Anterior cingulate cortex (tissue), 58 donors: ENCODE measurements at places on chromosomes 6 and 20.

- no peak for DNase-seq
Observed at GRCh38 chr20:40275738-40276137, 413.3 kb downstream of the MAFB start.

- DNase-seq, result no peak
Observed at GRCh38 chr20:50277460-50278376, 87.1 kb downstream of the CEBPB start.

GRCh38 chr6:33277663-33278391, 904 bp downstream of the B3GALT4 start:
- no peak for DNase-seq

DNA sequence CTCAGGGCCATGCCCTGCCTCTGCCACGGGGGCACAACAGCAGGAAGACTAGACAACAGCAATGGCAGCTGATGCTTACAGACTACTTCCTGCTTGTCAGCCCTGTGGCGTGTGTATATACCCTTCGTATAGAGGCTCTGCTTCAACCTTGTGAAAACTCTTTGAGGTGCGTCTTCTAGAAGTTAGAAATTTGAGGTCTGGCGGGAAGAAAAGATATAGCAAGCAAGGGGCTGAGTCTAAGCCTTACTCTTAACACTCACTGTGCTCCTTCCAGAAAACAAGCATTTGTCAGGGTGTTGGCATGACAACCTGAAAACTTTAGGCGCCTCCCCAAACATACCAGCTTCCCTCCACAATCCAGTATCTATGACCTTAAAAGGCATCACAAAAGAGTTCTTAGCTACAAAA, 33.3 kb downstream of the JPH2 start:
- no peak for DNase-seq

DNA sequence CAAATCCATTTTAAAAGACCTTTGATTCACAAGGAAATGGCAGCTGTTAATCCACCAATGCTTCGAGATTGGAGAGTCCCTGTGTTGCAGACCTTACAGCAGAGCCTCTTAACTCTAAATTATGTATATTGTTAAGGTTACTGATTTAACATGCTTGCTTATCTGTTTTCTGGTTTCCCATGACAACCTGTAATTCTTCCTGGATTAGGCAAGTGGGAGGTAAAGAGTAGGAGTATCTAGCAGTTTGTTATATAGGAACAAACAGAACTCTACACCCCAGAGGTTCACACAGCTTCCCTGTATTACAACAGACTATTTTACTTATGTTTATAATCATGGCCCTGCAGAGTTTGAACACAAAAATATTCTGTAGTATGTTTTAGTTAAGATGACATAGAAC, 39.5 kb downstream of the NKX2-4 start:
- no peak for DNase-seq

DNA sequence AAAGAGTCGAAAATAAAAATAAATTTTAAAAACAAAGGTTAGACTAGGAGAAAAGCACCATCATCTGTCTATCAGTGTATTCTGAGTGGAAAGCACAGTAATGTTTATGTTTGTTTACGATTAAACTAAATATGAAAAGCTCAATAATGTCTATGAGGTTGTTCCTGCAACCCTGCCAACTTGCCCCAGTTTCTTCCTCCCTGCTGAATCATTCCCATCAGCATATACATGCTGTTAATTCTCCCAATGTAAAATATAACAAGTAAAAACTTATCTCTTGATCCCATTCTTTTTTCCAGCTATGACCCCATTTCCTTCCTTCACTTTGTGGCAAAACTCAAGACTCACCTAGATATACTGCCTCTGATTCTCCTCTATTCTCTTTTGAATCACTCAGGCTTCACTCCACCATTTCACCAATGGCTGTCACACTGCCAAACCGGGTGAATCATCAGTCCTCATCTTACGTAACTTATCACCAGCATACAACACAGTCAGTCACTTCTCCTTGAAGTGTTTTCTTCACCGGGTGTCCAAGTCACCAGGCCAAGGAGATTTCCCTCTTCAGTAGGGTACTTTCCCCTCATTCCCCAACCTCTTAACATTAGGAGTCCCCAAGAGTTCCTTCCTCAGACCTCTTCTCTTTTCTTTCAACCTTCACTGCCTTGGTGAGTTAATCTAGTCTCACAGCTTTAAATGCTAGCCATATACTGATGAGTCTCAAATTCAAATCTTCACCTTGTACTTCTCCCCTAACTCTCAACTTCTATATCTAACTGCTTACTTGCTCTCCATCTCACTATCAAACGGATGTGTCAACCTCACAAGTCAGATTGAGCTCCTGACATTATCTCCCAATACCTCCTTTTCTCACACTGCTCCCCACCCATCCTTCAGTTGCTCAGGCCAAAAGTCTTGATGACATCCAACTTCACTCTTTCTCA, 6.2 kb downstream of the TMEM242 start:
- DNase-seq, result no peak

GRCh38 chr6:16474772-16475493, 236.5 kb downstream of the GMPR start:
- no peak for DNase-seq

GRCh38 chr6:34587325-34587724, 31.2 kb upstream of the SPDEF start:
- no peak for DNase-seq

GRCh38 chr20:37296371-37296770, 6.9 kb downstream of the MANBAL start:
- no peak for DNase-seq

DNA sequence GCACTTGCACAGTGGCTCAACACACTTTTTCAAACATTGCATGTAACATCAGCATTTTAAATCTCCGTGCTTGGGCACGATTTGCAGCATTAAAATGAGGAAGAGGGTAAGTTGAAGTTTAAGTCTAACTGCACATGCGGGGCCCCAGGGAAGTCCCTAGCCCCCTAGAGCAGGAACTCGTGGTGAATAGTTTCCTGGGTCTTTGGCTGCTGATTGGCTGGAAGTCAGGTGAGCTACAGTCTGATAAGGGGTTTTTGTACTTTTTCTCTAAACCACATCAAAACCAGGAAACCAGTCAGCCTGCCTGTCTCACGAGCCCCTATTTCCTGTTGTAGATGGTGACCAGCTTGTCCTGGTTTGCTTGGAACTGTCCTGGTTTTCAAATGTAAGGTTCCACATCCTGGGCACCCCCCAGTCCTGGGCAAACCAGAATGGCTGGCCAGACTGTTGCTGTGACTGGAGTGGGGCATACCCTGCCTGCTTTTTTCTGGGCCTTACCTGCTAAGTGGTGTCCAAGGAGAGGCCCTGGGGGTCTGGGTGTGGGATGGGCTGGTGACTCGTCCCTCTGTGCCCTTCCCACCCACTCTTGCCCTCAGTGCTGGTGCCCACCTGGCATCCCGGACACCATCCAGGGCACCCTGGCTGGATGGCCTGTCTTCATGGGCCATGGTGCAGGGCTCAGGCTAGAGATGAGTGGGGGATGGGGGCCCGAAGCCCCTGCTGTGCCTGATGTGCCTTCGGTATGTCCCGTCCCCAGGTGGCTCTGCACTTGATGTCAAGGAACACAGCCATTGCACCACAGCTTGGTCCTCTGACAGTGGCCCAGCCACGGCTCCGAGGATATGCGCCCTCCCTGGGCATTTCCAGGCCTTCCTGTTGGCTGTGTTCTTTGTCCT, 31.8 kb downstream of the SUN5 start:
- DNase-seq, result no peak

GRCh38 chr20:10666221-10667076, 7.3 kb downstream of the JAG1 start:
- DNase-seq, result no peak

GRCh38 chr6:70763754-70764510, 96.2 kb downstream of the SMAP1 start:
- no peak for DNase-seq

DNA sequence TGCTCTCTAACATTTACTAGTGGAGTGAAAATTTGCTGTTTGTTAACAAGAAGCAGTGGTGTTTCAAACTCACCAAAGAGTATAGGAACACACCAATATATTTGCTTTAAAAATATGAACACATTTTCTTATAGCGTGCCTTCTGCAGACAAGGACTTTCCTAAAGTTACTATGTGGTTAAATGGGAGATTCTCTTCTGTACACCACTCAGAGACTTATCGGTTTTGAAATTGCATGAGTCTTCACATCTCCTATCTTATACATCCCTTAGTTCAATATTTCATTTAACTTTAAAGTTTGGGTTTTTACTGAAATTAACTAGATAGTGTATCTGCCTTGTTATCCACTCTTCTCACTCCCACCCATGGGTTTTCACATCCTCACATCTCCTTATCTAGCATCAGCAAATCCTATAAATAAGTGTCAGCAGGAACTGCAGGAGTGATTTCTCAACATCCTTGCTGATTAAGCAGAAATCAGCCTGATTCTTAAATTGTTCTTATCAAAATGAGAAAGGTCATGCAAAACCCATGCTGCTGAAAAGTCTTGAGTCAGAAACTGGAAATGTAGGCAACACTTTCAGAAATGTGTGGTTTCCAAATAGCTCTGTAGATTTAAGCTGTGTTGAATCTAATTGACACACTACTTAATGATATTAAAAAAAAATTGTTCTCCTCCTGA, 1075.6 kb upstream of the GJE1 start:
- DNase-seq, result no peak

DNA sequence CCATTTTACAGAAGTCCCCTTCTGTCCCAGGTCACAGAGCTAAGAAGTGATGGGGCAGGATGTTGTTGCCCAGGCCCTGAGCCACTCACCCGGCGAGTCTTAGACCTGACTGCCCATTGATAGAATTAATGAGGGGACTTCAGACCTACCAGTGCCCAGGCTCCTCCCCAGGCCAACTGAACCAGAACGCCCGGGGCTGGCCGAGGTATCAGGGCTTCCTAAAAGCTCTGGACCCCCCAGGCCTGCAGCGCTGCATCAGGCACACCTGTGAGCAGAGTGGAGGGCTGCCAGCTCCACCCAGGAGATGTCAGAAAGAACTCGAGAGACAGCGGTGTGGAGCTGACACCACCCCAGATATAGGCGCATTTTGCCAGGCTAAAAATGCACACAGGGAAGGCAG, 3.5 kb downstream of the GPR31 start:
- no peak for DNase-seq

DNA sequence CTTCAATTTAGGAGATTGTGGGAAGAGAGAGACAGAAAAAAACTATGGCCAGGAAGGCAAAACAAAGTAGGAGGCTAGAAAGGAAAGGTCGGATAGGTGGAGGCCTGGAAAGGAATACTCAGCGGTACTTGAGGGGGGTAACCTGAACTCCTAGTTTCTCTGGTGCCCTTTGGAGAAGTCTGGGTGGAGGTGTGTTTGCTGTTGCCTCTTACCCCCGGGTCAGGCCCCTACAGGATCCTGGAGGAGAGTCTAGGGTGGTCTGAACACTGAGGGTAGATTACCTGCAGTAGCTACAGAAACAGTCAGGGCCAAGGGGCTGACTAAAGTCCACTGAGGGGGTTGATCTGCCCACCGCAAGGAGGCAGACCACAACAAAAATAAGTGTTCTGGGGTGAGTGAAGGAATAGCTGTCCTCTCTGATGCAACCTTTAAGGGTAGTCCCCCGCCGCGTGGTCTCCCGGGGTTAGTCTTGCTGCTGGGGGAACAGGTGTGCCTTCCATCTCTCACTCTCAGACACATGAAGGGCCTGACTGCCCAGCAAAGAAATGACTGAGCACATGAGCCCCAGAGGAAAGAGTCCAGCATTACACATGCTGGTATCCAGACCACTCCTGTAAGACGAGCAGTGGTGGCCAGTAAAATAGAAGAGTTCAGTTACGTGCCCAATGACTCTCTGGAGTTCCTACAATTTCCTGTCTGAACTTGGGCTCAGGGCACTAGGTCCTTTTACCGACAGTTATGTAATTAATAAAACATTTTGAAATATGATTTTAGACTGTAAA, 59.5 kb downstream of the MTHFD1L start:
- no peak for DNase-seq

DNA sequence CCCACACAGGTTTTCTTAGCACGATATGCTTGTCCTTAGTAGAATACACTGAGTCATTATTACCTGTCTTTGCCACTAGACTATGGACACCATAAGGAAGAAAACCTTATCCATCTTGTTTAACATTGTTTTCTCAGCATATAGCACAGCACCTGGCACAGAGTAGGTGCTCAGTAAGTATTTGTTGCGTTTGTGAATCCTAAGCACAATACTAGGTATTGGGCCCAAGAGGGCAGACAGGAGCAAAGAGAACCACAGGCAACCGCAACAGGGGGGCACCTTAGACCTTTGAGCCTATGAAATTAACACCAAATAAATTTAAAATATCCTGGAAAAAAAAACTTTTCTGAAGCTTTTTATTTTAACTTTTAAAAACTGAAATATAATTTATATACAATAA, 3.7 kb upstream of the NCOA6 start:
- no peak for DNase-seq

- DNase-seq, result no peak
Observed at GRCh38 chr6:119215309-119215708, 134.3 kb downstream of the MAN1A1 start.

DNA sequence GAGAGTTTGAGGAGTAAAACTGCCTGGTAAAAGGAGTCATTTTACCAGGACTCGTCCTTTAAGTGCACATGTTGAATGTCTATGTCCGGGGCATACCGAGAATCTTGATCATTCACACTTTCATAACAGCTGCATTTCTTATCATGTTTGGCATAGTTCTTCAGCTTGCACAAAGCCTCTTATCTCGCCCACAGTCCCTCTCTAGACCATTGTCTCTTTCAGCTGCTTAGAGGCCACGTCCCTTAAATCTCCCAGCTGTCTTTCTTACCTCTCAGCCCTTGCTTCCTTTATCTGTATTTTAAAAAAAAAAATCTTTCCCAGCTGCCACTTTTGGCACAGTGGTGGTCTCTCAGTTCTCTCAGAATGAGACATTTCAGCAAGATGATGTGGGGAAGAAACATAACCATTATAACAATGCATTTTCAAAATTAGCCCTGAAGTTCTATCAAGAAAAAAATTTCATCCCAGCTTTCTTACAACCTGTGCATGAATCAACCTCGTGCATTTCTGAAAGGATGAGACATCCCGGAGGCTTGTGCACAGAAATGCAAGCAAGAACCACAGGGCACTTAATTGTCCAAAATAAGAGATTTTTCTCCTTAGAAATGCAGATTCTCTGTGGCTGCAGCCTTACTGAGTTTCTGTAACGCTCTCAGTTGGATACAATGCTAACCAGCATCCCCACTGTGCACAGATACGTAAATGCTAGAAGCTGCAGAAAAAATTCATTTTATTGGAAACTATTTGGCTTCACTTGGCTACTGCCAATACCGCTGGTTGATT, 24.2 kb downstream of the RBM24 start:
- no peak for DNase-seq

DNA sequence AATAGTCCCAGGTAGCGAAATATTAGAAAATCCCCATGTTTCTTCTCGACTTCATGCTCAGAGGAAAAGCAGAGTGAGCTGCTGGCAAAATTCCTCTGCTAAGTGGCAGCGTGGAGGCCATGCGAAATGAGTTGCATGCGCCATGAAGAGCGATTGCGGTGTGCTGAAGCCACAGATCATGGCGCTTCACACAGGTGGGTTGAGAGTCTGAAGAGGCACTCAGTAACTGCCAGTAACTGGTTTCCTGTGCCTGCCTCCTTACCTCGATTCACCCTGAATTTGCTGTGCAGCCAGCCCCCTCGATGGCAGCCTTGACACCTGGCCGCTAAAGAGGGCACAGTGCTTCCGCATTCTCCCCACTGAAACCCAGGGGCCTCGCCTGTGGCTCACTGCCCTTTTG, 301.5 kb downstream of the NRN1 start:
- no peak for DNase-seq
